ENCODE measurements at places on chromosomes 12 and 14.

GRCh38 chr12:133010657-133011297 is 24.6 kb downstream of the ZNF26 start:
- no peak for DNase-seq

- DNase-seq = no peak
Observed at GRCh38 chr12:19757317-19757877, 318.1 kb downstream of the AEBP2 start.

DNA sequence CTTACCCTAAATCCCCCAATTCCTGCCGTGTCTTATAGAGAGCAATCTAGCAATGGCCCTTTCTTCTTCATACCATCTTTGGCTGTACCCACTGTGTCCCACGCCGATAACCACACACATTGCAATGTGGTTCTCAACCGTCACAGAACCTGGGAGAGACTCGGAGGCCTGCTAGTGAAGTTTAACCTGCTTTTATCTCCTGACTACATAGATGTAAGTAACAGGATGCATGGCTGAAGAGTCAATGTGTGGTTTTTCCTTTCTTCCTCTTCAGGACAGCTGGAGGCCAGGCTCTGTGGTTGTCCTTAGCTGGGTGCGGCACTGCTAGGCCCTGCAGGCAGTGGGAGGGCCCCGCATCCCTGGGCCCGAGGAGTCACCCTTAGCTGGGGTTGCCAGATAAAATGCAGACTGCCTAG is 51.3 kb downstream of the ZNF664 start:
- DNase-seq = no peak

GRCh38 chr12:39616666-39617065 is 2.9 kb downstream of the ABCD2 start:
- no peak for DNase-seq

DNA sequence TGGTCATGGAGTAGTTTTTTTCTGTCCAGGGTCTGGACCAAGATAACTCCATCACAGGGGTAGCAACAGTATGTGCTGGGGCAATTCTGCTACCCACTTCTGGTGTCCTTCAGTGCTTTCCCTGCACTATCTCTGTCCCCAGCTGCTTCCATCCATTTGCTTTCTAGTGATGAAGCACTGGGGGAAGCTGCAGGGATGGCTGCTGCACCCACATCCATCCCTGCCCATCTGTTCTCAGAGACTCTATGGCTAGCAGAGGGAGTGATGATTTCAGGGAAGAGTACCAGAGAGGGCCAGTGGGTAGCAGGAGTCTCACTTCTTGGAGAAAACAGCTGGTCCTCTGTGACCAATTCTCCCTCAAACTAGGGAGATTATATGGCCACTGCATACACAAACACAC is 44.1 kb downstream of the ETV6 start:
- no peak for DNase-seq

DNA sequence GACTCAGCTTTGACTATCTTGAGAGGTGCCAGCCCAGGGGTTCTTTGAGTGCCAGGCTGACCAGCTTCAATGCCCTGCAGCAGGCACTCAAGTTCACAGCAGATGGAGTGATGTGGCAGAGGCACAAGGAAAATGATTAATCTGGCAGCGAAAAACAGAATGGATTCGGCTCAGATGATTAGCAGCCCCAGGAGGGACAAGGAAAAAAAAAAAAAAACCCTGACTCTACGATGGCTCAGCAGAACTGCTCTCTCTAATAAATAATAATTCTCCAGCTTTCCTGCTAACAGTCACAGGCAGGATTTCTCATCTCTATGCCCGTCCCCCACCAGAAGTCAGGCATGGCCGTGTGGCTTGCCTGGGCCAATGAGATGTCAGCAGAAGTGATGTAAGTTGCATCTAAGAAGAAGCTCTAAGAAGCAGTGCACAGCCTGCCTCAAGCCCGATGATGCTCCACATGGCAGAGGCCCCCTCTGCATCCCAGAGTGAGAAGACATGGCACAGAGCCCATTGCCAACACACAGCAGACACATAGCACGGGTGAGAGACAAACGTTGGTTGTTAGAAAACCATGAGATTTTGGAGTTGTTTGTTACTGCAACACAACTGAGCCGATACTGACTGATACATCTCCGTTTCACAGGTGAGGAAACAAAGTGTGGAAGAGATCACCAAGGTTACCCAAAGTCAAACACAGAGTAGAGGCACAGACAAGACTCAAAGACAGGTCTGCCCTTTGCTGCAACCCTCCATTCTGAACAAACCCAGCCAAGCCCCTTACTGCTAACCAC is 111.0 kb downstream of the SCARB1 start:
- no peak for DNase-seq

Measured in stimulated activated CD8-positive, alpha-beta memory T cell treated with anti-CD3 and anti-CD28 coated beads, Interleukin-7, amount 100 ng/mL, for 4 hours (primary cell).